ENCODE measurements at places on chromosomes 3 and 15. TPM values are rescaled to one million over a fixed set of nuclear protein-coding genes. Genes with fewer than 3 reads are reported as not detected.
A peak's percentile ranks its signal among the peaks of the same experiment; 100 is the strongest.

Gene MKRN2OS
- total RNA-seq: not detected

- no peaks in the 10 kb centered on the region for H3K27me3 ChIP-seq
- DNase-seq: no peak
- H3K4me1 ChIP-seq: no peaks in the 10 kb centered on the region
Measured at GRCh38 chr15:66815318-66815717, 113.3 kb downstream of the SMAD6 start.

Gene CAPN3
- 4.3 TPM for total RNA-seq

Gene ATP13A4
- total RNA-seq: 2.6 TPM

Gene RAMAC
- 29.6 TPM for total RNA-seq

GRCh38 chr15:78072080-78072892, 5.2 kb downstream of the TBC1D2B start:
- H3K27me3 ChIP-seq: no peaks in the 10 kb centered on the region
- DNase-seq: peak; percentile 53
- H3K36me3 ChIP-seq: no peaks in the 10 kb centered on the region
- H3K4me3 ChIP-seq: peak overlapping the region; percentile 8

GRCh38 chr3:156535162-156535627, 19.7 kb downstream of the SSR3 start:
- H3K36me3 ChIP-seq: peaks cover 6% of the 10 kb centered on the region
- H3K4me3 ChIP-seq: no peak overlapping the region
- no peaks in the 10 kb centered on the region for H3K27me3 ChIP-seq
- H3K27ac ChIP-seq: no peak overlapping the region

Gene TMEM40
- not detected for total RNA-seq

Gene ZNF280D
- total RNA-seq: 20.2 TPM

Gene TNFAIP8L3
- total RNA-seq: 2.1 TPM

Gene C3orf49
- not detected for total RNA-seq

DNA sequence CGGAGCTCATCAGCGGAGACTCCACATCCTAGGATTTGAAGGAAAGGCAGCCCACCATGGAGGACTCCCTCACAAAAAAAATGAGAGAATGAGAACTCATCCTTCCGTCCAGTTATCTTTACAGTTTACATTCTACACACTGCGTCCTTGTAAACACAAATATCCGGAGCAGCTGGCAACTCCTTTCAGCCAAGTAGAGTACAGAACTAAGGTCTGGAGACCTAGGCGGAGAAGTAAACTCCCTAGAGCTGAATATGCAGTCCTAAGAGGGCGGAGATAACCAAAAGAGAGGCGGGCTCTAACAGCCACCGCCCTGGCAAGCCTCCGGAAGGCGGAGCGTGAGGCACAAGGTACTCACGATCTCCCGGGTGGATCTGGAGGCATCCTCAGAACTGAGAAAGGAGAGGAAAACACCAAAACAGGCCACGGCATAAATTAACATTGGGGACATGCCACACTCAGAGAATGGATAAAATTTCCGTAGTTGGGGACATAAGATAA, 924 bp upstream of the SIN3A start:
- H3K4me1 ChIP-seq: peaks cover 42% of the 10 kb centered on the region
- H3K27ac ChIP-seq: peak overlapping the region; percentile 94
- no peaks in the 10 kb centered on the region for H3K27me3 ChIP-seq
- H3K36me3 ChIP-seq: no peaks in the 10 kb centered on the region

DNA sequence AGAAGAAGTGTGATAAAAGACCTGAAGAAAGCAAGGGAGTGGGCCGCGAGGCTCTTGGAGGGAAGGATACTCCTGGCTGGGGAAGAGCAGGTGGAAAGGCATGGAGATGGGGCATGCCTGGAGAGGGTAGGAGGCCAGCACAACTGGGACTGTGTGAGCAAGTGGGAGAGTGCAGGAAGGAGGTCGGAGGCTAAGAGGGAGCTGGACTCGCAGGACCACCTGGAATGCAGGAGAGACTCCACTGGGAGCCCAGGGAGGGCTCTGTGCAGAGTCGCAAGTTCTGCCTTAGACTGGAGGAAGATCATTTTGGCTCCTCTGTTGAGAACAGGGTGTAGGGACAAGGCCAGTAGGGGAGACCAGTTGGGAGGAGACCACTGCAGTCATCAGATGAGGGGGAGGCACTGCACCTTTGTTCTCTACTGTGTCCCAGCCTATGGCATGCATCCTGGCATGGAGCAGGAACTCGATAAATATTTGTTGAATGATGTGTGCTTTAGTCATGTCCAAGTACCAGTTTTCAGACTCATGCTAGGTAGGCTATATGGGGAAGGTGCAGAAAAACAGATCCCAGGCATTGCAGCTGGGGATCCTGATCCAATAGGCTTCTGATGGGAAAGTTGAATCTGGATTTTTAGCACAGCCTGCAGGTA, 13.7 kb downstream of the FAM107A start:
- no peaks in the 10 kb centered on the region for H3K36me3 ChIP-seq
- no peaks in the 10 kb centered on the region for H3K4me1 ChIP-seq
- no peak overlapping the region for H3K4me3 ChIP-seq
- no peak for DNase-seq
- H3K27ac ChIP-seq: no peak overlapping the region
- no peaks in the 10 kb centered on the region for H3K27me3 ChIP-seq

GRCh38 chr3:155024006-155024638, 56.0 kb upstream of the MME start:
- no peaks in the 10 kb centered on the region for H3K27me3 ChIP-seq
- no peak overlapping the region for H3K4me3 ChIP-seq
- H3K4me1 ChIP-seq: no peaks in the 10 kb centered on the region
- no peak for DNase-seq
- no peaks in the 10 kb centered on the region for H3K36me3 ChIP-seq

GRCh38 chr15:74270155-74270554, 34.0 kb downstream of the CCDC33 start:
- no peak for DNase-seq
- no peaks in the 10 kb centered on the region for H3K4me1 ChIP-seq

GRCh38 chr3:109112946-109113760, 4.8 kb downstream of the MORC1 start:
- no peak overlapping the region for H3K27ac ChIP-seq
- H3K27me3 ChIP-seq: no peaks in the 10 kb centered on the region
- DNase-seq: no peak
- H3K4me3 ChIP-seq: no peak overlapping the region
- no peaks in the 10 kb centered on the region for H3K4me1 ChIP-seq

- DNase-seq: no peak
- peak overlapping the region; percentile 13 for H3K27ac ChIP-seq
- peaks cover 95% of the 10 kb centered on the region for H3K4me1 ChIP-seq
- H3K27me3 ChIP-seq: no peaks in the 10 kb centered on the region
- H3K4me3 ChIP-seq: peak overlapping the region; percentile 30
- no peaks in the 10 kb centered on the region for H3K36me3 ChIP-seq
Measured at GRCh38 chr3:46954178-46954577, 22.4 kb downstream of the CCDC12 start.

Gene BSN
- 0.33 TPM for total RNA-seq

- no peak for DNase-seq
- no peak overlapping the region for H3K27ac ChIP-seq
- no peaks in the 10 kb centered on the region for H3K27me3 ChIP-seq
Measured at GRCh38 chr3:171123915-171124314, 97.4 kb upstream of the SLC2A2 start.

- H3K27me3 ChIP-seq: no peaks in the 10 kb centered on the region
- DNase-seq: no peak
- H3K27ac ChIP-seq: no peak overlapping the region
- H3K4me1 ChIP-seq: peaks cover 17% of the 10 kb centered on the region
- no peak overlapping the region for H3K4me3 ChIP-seq
- peaks cover 59% of the 10 kb centered on the region for H3K36me3 ChIP-seq
Measured at GRCh38 chr15:84649706-84650105, 4.4 kb downstream of the WDR73 start.

DNA sequence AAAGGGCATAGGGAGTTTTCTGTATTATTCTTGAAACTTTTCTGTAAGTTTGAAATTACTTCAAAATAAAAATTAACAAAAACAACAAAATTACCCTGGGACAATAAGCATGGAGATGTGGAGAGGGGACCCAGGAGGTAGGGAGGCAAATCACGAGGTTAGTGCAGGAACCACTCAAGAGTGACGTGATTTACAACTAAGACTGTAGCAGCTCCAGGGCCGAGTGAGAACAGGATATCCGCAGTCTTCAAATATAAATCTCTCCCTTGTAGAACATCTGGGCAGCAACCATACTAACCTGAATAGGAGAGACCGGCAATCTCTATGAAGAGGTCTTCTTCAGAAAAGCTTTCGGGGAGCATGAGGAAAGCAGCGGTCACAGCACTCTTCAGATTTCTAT, 17.3 kb downstream of the TAMM41 start:
- H3K27ac ChIP-seq: no peak overlapping the region
- H3K27me3 ChIP-seq: no peaks in the 10 kb centered on the region
- H3K36me3 ChIP-seq: peaks cover 54% of the 10 kb centered on the region
- DNase-seq: no peak
- no peak overlapping the region for H3K4me3 ChIP-seq
- no peaks in the 10 kb centered on the region for H3K4me1 ChIP-seq

Gene SLC28A1
- total RNA-seq: not detected

Gene AGTR1
- not detected for total RNA-seq

GRCh38 chr3:52820736-52821135, 9.7 kb downstream of the ITIH4 start:
- no peaks in the 10 kb centered on the region for H3K36me3 ChIP-seq
- H3K4me1 ChIP-seq: no peaks in the 10 kb centered on the region
- DNase-seq: no peak
- H3K27ac ChIP-seq: no peak overlapping the region
